ENCODE measurements at places on chromosomes 2 and 18. TPM values are rescaled to one million over a fixed set of nuclear protein-coding genes. Genes with fewer than 3 reads are reported as not detected.

- no peak for DNase-seq
These were observed 60.9 kb upstream of the KLF7 start for GRCh38 chr2:207226671-207227061.

GRCh38 chr18:10519366-10519765 lies 6.5 kb upstream of the NAPG start:
- DNase-seq, result no peak

Gene RUFY4
- 0.35 TPM for total RNA-seq

GRCh38 chr18:35635170-35635569 lies 53.6 kb downstream of the GALNT1 start:
- DNase-seq, result no peak

- DNase-seq, result peak; percentile 67
These were observed 42.2 kb downstream of the CD302 start for GRCh38 chr2:159755788-159756187.

Gene CERKL
- total RNA-seq, result 0.31 TPM

Gene LYG2
- total RNA-seq, result not detected

Gene EVX2
- not detected for total RNA-seq

Gene CD8B2
- total RNA-seq, result not detected

Gene KYNU
- total RNA-seq, result 4.2 TPM

- DNase-seq, result no peak
These were observed 900.9 kb downstream of the CPS1 start for GRCh38 chr2:211457325-211457724.

- no peak for DNase-seq
These were observed 19.2 kb upstream of the TANK start for GRCh38 chr2:161141033-161141432.

GRCh38 chr2:96534701-96535181 lies 1.8 kb upstream of the ARID5A start:
- no peak for DNase-seq

- DNase-seq, result peak; percentile 66
These were observed 236.3 kb upstream of the ID2 start for GRCh38 chr2:8445580-8445979.

DNA sequence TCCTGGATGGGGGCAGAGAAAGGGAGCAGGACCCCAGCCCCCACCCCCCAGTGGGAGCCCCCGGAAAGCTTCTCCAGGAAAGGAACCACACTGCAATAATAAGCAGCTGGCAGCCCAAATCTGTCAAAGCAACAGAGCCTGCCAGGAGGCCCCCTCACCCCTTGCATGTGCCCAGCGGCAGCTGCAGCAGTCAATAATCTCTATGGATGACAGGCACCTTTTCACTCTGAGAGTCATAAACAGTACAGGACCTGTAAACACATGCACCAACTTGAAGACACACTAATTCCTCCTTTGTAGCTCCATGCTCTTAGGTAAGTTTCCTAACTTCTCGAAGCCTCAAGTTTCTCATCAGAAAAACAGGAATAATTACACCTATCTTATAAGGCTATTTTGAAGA lies 26.2 kb upstream of the KDM3A start:
- no peak for DNase-seq

DNA sequence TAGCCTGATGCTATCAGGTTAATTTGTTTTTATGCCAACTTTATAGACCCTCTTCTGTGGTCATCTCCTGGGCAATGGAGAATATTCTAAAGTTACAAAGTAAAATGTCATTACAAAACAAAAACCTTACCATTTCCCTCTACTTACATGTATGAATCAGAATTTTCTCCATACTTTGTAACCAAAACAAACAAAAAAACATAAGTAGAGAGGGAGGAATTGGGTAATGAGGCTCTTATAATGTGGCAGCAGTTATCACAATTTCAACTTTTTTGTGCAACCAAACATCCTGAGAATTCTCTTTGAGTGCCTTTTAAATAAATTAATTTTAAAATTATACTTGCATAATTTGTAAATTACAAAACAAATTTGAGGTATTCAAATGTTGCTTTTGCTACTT lies 332.8 kb downstream of the TXNL1 start:
- DNase-seq, result no peak

GRCh38 chr2:20619624-20620024 lies 31.3 kb downstream of the HS1BP3 start:
- DNase-seq, result peak; percentile 49

Gene NYAP2
- not detected for total RNA-seq

- DNase-seq, result peak; percentile 21
These were observed 84.2 kb upstream of the SALL3 start for GRCh38 chr18:78895207-78896001.

DNA sequence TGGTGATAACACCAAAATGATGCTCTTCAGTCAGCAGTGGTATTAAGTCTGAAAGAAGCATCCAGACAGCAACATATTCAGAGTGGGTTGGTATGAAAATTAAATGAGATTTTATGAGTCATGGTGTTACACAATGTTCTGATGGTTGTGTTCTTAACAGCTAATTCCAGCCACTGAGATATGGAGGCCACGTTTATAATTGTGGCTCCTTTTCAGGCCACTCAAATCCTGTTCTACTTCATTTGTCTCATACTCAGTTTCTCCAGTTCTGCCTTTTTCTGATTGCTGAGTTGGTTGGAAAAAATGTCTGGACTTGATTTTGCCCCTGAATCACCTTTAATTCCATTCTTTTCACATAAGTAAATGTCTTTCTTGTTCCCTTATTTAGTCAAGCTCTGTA lies 162.7 kb upstream of the COL3A1 start:
- DNase-seq, result no peak

GRCh38 chr2:26073830-26074229 lies 39.9 kb downstream of the RAB10 start:
- no peak for DNase-seq

Gene MSGN1
- not detected for total RNA-seq

DNA sequence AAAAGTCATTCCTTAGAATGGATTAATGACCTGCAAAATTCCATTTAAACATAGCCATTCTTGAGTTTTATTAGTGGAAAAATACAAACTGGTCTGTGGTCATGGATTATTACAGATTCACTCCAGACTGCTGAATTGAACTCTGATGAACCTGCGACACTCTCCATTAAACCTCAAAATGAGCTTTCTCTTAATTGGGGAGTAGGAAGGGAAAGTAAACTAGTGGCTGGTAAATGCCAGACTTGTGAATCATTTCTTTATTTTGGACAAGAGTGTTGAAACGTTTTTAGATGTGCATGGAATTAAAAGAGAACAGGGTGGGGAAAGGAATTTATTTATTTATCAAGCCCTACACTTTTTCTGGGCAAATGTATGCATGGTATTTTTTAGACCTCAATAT lies 321.2 kb upstream of the FANCL start:
- no peak for DNase-seq

DNA sequence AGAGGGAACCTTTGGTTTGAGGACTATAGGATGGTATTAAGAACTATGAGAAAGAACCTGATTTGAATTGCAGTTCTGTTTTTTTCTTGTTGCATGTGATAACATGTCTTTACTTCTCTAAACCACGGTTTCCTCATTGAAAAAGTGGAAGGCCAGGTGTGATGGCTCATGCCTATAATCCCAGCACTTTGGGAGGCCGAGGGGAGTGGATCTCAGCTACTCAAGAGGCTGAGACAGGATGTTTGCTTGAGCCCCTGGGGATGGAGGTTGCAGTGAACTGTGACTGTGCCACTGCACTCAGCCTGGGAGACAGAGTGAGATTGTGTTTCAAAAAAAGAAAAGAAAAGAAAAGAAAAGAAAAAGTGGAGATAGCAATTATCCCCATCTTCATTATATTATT lies 32.3 kb downstream of the SCN9A start:
- peak; percentile 81 for DNase-seq

Gene ANKAR
- 4.9 TPM for total RNA-seq

Gene PSMD1
- 169 TPM for total RNA-seq

- DNase-seq, result no peak
These were observed 612.7 kb upstream of the GCFC2 start for GRCh38 chr2:76323381-76323780.

Gene PROKR1
- total RNA-seq, result 2.9 TPM

- no peak for DNase-seq
These were observed 37.1 kb downstream of the CD28 start for GRCh38 chr2:203743441-203743981.

DNA sequence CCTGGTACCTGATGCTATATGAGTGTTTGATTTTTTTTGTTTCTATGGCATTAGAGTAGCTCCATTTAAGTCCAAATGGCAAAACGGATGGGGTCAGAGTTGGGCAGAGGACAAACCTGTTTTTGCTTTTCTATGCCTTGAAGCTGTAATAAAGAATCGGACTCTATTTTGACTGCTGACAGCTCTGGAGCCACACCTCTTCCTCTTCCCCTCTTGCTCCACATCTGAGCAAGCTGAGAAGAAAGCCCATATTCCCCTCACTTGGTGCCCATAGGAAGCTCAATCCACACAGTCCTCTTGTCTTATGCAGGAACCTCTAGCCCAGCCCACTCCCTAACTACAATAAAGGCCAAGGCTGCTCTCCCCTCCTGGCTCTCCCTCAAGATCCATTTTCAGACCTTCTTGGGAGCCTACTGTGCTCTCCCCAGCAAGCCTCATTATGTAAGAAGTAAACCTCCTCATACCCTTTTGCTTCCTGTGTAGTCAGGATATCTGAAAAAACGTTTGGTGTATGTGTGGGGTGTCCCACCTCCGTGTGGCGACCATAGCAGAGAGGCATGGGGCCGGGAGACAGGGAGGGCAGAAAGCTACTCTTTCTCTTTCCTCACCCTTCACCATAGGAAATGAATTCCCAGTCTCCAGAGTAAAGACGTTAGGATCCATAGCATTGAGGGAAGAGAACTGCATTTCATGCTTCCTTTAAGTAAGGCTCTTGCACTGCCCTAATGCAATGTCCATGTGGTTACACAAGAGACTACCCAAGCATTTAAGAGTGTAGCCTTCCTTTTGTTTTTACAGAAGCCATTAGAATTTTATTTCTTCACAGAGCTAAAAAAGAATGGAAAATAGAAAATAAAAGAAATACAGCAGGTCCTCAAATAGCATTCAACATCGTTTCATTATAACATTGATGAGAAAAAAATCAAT lies 41.9 kb upstream of the RAPGEF4 start:
- DNase-seq, result no peak

Gene LINC00305
- total RNA-seq, result not detected

- no peak for DNase-seq
These were observed 83.7 kb downstream of the SP3 start for GRCh38 chr2:173881461-173881860.

- no peak for DNase-seq
These were observed 70.1 kb downstream of the KIDINS220 start for GRCh38 chr2:8767324-8767723.

GRCh38 chr2:197707316-197708213 lies 2.4 kb downstream of the MARS2 start:
- DNase-seq, result peak; percentile 60

Gene STON1
- 15.0 TPM for total RNA-seq

DNA sequence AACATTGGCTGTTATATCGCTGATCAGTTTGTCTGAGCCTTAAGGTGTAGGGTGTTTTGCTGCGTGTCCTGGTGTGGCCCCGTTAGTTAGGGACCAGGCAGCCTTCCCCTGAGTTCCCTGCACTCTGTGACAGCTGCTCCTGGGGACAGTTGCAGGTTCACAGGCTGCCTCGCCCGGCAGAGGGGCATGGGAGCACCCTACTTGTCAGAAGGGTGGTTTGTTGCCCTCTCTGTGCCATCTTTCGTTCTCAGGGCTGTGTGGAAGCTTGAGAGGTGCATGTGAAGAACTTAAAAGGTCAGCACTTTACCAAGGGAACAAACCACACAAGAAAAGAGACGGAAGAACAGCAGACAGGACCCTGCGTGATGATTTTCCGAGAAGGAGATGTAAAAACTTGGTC lies 159.6 kb downstream of the LDLRAD4 start:
- peak; percentile 44 for DNase-seq

Gene EN1
- total RNA-seq, result not detected

- DNase-seq, result peak; percentile 82
These were observed 24.2 kb upstream of the RHOB start for GRCh38 chr2:20422402-20423271.

- DNase-seq, result no peak
These were observed 981 bp downstream of the MRPL53 start for GRCh38 chr2:74471332-74472065.

DNA sequence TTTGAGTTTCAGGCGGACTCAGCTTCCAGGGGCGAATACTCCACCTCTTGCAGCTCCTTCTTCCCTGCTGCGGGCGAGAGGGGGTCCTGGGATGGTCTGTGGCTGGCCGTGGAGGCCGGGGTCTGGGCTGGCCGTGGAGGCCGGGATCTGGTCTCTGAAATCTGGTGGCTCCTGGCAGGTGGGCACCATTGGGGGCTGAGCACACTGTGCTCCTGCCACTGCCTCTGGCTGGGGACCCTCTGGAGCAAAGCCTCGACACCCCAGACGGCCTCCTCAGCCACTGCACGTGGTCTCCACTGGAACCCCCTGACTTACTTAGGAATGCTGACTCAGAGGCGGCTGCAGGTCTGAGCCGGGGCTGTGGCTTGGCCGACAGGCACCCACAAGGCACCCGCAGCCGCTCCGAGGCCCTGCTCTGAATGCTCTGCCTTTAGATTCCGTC lies 100.1 kb upstream of the ALKAL2 start:
- peak; percentile 54 for DNase-seq

DNA sequence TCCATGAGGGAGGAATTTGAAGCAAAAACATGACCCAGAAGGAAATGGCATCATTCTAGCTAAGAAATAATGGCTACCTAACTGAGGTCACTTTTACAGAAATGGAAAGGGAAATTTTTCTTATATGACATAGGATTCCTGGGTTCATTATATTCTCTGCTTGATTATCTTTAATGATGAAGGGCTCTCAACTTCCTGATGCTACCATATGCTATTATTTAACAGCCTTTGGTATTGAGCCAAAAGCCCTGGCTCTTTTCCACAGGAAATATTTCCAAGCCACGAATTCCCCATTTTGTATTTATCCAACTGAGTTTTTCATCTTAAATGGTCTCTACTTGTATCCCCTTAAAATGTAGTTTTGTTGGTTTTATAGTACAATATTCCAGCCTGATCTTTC lies 63.2 kb upstream of the NPAS2 start:
- DNase-seq, result no peak

Gene UGT1A4
- total RNA-seq, result not detected

Gene AOX1
- 8.8 TPM for total RNA-seq

Gene ADAM23
- total RNA-seq, result 34.2 TPM

Measured in endodermal cell (in vitro differentiated cells).